ENCODE measurements at places on chromosomes 6 and 20. TPM values are rescaled to one million over a fixed set of nuclear protein-coding genes. Genes with fewer than 3 reads are reported as not detected.

The TEAD3 gene
- 1.8 TPM for total RNA-seq

The C2 gene
- not detected for total RNA-seq

The JAG1 gene
- total RNA-seq, result 104 TPM

The PRR18 gene
- total RNA-seq, result not detected

The HINT3 gene
- total RNA-seq, result 11.8 TPM

The SNAI1 gene
- 6.9 TPM for total RNA-seq

The PFDN6 gene
- total RNA-seq, result 40.8 TPM

The LINC00237 gene
- total RNA-seq, result not detected

The CST7 gene
- not detected for total RNA-seq

The PTK6 gene
- not detected for total RNA-seq

The OR2B6 gene
- not detected for total RNA-seq

The CLIC1 gene
- total RNA-seq, result 541 TPM
